Activated effector memory CD4-positive, alpha-beta T cell treated with Interleukin-2 at 50 U/mL for 16 hours (primary cell): ENCODE measurements at places on chromosomes 6 and 20.

- DNase-seq: no peak
These were observed 90.0 kb downstream of the RAMACL start for GRCh38 chr6:166496460-166496859.

- DNase-seq: no peak
These were observed 306.8 kb upstream of the FOXQ1 start for GRCh38 chr6:1004885-1005630.

GRCh38 chr20:21179757-21180156, 53.9 kb downstream of the KIZ start:
- DNase-seq: no peak

DNA sequence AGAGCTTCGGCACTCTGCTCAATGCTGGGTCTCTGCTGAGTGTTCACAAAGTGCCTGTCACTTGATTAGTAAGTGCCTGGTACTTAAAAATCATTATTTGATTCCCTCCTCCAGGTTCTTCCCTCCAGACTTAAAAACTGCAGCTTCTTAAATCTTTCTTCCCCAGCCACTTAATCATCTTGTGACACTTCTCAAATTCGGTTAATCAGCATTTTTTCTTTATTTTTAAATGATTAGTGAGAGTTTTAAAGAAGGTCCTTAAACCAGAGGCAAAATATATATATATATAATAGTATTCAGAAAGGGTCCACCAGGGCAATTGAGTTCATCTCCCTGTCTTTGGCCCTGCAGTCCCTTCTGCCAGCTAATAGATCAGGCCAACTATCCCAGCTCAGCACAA, 8.0 kb upstream of the BANF2 start:
- no peak for DNase-seq

DNA sequence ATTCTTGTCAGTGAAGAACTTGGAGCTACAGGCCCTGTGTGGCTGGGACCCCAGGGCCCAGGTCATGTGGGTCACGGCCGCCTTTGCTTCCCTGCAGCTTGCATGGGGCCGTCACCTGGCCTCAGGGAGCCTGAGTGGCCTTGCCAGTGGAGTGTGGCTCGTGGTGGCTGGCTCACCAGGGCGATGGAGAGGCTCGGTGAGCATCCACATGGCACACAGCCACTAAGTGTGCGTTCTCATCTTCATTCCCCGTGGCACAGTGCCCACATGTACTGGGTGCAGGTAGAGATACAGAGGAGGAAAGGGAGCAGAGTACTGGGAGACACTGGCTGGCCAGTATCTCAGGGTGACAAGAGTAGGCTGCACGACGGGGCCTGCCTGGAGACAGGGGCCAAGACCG, 21.5 kb downstream of the MANBAL start:
- no peak for DNase-seq

GRCh38 chr6:85127696-85128243, 322.1 kb upstream of the NT5E start:
- DNase-seq: no peak

DNA sequence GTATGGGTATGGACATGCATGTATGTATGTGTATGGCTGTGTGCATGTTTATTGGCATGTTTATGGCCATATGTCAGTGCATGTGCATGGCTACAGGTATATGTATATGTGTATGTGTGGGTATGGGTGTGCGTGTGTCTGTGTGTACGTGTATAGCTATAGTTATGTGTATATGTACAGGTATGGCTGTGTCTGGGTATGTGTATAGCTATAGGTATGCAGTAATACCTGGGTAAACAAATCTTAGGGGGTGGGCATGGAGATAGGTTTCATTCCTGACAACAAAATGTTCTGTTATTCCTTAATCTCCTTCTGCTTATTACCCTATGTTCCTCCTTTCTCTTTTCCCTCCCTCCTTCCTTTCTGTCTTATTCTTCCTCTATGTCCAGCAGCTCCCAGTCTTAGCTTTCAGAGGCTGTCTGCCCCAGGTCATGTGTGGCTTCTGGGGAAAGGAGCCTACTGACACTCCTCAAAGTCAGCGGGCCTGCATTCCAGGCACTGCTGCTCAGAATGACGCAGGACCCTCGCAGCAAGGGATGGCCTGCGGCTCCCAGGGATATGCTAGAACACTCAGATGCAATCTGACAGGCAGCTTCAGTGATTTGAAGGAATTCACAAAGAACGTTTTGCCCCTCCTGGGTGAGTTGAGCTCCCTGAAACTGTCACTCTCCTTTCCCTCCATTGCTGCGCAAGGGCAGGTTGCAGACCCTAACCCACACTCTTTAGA, 139.3 kb upstream of the PHACTR1 start:
- no peak for DNase-seq

- DNase-seq: no peak
These were observed 105.4 kb downstream of the FYN start for GRCh38 chr6:111767752-111768430.

DNA sequence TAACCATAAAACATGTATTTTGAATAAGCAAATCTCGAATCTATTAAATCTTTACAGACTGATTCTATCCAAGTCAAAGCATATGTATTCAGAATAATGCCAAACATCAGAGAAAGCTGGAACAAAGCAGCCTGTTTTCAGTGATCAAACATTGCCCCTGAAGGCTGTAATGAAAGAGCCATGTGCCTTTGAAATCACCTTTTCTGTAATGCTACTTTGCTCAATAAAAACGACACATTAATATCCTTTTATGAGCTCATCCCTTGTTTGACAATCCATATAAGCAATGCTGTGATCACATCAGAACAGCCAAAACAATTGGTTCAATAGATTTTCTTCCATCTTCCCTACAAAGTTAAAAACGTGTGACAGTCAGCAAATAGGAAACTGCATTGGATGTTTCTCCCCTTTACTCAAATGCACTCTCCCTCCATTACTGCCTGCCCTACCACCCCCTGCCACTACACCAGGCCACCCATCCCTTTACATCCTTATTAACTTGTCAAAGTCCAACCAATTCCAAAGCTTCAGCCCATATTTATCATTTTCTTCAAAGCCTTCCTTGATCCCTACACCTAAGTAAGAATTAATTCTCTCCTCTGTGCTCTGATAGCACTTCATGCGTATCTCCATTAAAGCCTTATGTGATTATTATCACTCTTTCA, 42.0 kb downstream of the THEMIS start:
- DNase-seq: no peak

DNA sequence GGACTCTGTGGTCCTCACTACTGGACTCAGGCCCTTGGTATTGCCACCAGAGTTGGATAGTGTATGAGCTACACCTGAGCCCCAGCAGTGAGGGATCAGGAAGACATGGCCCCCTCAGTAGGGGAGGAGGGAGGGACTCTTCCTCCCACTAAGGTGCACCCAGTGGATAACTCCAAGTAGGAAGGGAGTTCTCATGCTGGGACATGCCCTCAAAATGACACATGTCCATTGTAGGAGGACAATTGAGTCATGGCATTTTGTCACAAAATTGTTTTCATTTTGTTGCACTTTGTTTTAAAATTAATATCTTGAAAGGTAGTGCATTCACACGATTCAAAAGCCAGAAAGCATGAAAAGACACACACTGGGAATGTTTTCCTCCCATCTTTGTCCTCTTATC, 127.2 kb downstream of the FOXO3 start:
- no peak for DNase-seq

GRCh38 chr6:75993236-75994162, 79.0 kb downstream of the IMPG1 start:
- no peak for DNase-seq

DNA sequence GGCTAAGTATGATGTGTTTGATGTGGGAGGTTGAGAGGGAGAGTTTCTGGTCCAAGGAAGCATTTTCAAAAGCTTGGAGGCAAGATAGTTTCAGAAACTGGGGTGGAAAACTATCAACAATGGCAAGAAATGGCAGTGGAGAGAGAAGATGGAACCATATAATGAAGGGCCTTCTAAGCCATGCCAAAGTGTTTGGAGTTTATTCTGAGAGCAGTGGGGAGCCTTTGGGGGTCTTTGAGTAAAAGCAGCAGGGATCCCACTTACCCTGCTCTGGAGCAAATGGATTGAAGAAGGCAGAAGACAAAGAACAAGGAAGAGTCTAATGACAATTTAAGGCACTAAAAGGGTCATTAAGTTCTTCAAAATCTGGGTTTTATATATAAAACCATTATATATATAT, 538.9 kb downstream of the UTRN start:
- no peak for DNase-seq

GRCh38 chr6:22372922-22373321, 76.1 kb upstream of the PRL start:
- no peak for DNase-seq

- no peak for DNase-seq
These were observed 696 bp upstream of the SIRPA start for GRCh38 chr20:1894471-1894950.

DNA sequence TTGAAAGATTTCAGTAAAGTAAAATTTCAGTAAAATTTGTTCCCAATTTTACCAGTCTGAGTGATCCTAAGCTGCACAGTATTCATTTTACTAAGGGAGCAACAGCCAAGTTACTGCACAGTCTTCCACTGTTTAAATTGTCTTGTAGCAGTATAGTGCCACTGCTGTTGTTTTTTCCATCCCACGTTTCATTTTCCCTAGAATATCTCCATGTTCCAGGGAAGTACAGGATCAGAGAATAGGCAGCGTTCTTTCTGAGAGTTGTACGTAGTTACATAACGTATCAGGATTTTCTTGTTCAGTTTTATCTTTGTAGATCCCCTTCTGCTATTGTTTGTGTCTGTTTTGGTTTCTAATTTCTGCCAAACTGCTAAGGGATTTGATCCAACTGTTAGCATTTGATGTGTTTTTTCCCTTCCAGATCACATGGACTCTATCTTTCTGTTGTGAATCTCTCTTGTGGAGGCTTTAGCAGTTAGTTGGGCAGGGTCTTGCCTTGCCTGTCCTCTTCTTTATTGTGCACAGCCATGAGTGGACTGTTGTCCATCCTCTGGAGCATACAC, 38.4 kb downstream of the BCKDHB start:
- DNase-seq: no peak

GRCh38 chr6:131107151-131107550, 28.1 kb upstream of the AKAP7 start:
- no peak for DNase-seq

GRCh38 chr6:37130704-37131103, 39.2 kb upstream of the PIM1 start:
- no peak for DNase-seq

- no peak for DNase-seq
These were observed 3.1 kb downstream of the B3GALT4 start for GRCh38 chr6:33279971-33280511.

GRCh38 chr6:1296542-1296941, 15.4 kb upstream of the FOXQ1 start:
- no peak for DNase-seq

DNA sequence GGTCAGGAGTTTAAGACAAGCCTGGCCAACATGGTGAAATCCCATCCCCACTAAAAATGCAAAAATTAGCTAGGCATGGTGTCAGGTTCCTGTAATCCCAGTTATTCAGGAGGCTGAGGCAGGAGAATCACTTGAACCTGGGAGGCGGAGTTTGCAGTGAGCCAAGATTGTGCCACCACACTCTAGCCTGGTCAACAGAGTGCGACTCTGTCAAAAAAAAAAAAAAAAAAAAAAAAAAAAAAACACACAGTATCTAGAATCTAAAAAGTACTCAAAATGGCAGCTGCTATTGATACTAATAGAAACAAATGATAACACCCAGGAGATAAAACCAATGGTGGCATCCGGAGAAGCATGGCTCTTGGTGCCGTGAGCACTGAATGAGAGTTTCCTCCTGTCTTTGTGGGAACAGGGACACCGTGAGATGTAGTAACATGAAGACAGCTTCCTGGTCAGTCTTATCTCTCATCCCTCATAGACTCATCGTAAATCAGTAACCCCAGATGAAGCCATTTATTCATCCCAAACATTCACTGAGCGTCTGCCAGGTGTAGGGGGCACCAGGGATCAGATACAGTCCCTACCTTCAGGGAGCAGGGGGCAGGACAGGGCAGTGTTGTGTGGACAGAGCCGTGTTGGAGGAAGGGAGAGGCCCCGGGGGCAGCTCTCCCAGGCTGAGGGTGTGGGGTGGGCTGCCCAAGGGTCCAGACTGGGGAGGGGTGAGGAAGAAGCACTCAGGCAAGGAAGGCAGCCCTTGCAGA, 66.1 kb downstream of the SYNJ2 start:
- no peak for DNase-seq

DNA sequence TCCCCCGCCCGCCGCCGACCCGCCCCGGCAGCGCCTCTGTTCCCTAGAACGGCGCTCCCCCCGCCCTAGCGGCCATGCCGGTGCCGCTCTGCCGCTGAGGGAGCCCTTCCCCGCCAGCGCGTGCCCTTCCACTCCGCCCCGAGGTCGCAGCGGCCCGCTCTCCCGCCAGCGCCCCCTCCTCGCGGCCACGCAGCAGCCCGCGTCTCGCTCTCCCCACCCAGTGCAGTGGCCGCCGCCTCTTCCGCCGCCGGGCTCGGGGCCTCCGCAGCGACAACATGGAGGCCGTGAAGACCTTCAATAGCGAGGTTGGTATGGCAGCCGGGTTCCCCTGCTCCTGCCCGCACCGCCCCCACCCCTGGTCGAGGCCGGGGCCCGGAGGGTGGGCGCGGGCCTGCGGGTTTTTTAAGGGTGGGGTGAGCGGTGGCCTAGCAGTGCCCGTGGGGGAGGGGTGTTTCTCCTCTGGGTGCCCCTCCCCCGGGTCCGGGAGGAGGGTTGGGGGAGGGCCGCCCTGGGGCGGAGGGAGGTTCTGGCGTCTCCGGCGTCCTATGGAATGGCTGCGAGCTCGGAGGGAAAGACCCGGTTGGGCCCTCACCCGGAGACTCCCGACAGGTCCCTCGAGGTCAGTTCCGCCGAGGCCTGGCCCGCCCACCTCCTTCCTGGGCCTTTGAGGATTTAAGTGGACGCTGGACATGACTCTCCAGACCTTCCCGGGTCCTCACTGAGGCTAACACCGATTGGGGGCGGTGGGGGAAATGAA, 588 bp downstream of the SCAF8 start:
- DNase-seq: peak; percentile 87
